ENCODE measurements at places on chromosomes 6 and 20.

DNA sequence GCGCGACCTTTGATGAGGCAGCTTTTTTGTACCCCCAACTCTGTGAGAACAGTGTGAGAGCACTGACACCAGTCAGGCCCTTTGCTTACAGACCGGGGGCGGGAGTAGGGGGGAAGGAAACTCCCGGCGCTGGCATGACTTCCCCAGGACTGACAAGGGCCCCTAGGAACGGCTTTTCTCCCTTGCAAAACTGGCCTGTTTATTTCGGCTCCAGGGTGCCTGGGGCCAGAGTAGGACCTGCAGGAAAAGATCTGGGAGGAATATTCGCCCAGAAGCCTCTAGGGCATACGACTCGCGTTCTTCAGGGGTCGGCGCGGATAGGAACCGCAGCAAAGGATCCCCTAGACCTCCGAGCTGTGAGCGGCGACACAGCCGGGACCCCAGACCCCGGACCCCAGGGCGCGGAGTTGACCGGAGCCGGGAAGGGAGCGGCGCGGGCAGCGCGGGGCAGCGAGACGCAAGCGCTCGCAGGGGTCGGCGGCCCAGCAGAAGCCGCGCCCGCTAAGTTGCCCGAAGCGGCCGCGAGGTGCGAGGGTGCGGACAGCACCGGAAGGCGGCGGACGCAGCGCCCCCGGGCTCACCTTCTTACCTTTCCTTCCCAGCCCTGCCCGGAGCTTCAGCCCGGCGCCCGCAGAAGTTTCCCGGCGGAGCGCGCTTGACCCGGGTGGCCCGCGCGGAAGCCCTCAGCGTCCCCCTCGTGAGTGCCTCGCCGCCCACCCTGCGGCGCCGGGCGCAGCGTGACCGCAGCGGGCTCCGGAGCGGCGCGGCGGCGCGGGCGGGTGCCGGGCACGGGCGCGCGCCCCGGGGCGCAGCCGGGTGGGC, at the start of gene POPDC3:
TSS of gene POPDC3 (minus strand) at position 771 of the 822 bp plus-strand sequence. CDS start 18,105 bp downstream, outside the sequence.
- no peak for DNase-seq

DNA sequence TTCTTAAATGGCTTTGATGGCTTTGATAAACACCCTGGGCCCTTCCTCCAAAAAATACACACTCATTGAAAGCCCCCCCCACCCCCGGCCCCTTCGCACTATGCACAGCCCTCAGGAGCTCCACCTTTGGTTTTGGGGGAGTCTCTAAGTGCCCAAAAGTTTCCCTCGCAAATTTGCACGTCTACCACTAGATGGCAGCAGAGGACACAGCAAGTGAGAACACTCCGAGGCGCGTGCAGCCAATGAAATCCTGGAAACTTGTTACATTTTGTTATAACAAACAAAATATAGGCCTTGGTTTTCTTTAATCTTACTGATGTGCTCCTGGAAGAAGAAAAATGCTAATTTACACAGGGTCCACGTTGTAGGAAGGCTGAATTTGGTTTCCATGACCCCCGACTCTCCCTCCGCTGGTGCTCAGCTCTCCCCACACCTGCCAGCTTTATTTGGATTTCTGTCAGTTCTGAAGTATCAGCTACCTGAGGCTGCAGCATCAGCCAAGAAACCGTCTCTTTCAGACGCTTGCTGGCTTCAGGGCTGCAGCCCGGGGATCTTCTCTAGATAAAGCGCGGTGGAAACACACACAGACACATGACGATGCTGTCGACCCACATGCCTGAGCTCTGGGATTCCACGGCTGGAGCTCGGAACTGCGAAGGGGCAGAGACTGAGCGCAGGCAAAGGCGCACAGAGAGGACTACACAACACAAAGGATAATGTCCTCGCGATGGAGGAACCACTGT, 148.3 kb upstream of the RPS6KA2 start:
- peak; percentile 76 for DNase-seq

- DNase-seq: no peak
Measured at GRCh38 chr6:142381845-142382378, 80.1 kb downstream of the ADGRG6 start.

DNA sequence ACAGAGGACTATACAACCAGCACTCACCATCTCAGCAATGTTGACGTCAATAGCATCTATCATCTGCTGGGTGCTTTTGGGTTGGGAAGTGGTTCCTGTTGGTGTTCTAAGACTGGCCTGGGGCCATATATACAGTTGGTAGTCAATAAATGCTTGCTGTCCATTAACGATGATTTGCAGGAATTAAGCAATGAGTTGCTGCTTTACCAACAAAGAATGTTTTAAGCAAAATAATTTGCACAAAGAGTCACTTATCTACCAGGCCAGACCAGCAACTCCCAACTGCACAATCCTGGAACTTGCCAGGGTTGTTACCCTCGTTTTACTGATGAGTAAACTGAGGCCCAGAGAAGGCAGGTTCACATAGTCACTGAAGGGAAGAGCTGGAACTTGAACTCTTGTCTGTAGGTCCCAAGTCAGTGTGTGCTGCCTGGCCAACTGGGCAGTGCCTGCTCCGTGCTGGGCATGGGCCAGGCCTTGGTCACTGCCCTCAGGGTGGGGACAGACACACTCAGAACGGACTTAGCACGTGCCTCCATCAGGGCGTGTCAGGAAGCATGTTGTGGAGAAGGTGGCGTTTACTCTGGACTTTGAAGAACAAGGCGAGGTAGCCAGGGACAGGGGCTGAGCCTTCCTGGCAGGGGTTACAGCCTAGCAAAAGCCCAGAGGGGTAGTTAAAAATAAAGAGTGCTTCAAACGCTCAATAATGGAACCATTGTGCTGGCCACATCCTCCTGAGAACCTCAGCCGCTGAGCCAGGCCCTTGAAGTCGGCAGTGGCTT, 2.5 kb upstream of the SRC start:
- DNase-seq: no peak

DNA sequence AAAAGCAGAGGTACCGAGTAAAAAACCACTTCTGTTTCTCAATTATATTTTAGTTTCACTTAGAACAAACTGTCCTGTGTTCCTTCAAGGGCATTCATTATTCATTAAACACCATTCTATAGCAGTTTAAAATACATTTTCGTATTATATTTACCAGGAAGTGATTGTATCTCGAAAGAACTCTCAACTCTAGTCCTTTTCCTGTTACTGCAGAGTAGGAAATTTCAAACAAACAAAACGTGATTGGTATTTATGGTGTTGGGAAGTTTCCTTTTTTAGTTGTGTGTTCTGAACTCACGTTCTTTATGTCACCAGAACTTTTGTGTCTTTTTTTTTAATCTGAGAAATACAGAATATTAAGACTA, 139.5 kb upstream of the BTBD3 start:
- DNase-seq: no peak

DNA sequence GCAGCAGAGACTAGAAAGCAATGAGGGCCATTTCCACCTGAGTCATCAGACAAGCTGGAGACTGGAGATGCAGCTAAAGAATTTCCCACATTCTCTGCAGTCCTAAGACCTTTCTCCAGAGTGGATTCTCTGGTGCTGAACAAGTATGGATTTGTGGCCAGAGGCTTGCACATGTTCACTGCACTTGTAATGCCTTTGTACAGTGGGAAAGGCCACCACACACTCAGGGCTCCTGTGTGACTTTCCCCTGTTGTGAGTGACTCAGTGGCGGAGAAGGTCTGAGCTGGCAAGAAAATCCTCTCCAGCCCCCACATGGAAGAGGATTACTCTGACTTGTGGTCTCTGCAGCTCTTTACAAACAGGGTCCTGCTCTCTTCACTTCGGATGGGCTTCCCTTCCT, 192.3 kb downstream of the C6orf118 start:
- DNase-seq: no peak

GRCh38 chr6:89008001-89008814, 44.8 kb upstream of the RNGTT start:
- DNase-seq: no peak

DNA sequence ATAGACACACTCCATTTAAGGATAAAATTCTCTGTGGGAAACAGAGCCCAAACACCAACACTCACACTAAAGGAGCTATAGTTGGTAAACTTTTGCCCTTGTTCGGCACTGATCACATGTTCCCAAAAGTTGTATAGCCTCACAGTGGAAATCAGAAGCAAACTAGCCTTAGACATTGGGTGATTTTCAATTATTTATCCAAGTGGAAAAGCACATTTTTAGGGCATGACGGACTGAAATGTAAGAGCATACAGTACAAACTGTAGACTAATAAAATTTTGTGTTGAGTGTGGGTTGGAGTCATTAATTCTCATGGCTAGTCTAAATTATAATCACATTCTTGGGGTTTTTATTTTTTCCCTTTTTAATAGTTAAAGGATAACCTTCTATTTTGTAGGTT, 202.4 kb downstream of the MOXD1 start:
- no peak for DNase-seq

GRCh38 chr20:13231031-13231752, 10.1 kb downstream of the ISM1 start:
- DNase-seq: peak; percentile 46

GRCh38 chr20:63295846-63296245, 2.9 kb downstream of the COL20A1 start:
- DNase-seq: no peak

DNA sequence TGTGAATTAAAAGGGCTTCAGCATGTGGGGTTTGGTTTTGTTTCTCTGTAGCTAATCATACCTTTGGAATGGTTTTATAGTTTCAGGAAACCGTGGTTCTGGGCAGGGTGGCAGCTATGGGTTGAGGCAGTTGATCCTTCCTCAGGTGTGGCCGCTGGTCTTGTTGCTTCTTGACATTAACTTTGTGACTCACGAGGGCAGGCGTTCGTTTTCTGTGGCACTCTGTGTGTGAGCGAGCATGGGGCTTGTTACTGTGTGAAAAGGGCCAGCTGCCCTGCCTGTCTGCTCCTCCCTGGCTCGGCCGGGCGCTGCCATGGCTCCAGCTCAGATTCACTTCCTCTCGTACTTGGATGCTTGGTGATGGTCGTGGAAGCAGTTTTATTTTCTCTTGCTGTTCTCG, 16.2 kb downstream of the DNAJC5 start:
- DNase-seq: no peak

GRCh38 chr20:8155812-8156211, 23.7 kb downstream of the PLCB1 start:
- DNase-seq: no peak

DNA sequence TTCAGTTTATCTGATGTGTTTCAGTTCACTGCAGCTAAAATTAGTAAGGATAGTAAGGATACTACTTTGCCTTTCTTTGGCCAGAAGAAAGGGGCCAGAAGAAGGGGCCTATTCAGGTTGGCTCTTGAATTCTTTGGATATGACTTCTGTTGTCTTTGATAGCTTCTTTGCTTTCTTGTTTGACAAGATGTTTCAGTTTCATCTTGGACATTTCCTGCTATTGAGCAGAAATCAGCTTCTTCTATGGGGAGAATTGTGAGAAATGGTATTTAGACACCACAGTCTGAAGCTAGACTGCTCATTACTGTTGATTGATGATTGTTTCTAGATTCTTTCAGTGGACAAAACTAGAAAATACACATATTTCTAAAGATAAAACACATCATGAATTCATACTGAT, 23.2 kb downstream of the L3MBTL3 start:
- no peak for DNase-seq

DNA sequence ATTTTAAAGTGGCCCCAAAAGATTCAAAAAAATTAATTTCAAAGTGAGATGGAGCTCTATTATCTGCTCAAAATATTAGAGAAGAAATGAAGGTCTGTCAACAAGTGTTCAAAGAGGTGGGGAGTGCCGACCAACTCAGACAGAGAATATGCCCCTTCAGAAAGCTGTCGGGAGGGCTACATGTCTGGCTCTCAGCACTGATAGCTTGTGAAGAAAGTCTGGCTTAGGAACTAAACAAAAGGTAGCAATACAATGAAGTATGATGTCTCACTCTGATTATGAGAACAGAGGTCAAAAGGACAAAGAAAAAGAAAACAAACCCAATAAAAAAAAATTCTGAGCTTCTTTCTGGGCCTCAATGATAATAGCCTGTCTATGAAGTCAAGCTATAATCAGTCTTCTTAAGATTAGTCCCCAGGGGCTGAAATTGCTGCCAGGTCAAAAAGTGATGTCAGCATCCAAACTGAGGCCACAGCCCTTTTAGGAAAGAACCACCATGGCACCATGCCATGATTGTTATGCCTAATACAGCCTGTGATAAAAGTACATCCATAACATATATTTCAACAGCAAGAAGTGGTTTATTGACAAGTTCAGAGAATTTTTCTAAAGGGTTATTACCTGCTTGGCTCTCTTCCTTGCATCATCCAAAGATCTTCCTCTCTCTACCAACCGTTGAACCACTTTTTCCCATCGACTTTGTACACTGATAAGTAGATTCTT, 150.9 kb downstream of the DST start:
- DNase-seq: no peak

- DNase-seq: no peak
Measured at GRCh38 chr6:118536478-118536877, 11.6 kb upstream of the PLN start.

- DNase-seq: no peak
Measured at GRCh38 chr20:16158976-16159286, 414.3 kb downstream of the KIF16B start.

GRCh38 chr6:33993091-33993490, 152.8 kb downstream of the GRM4 start:
- DNase-seq: no peak

GRCh38 chr20:58973866-58974265, 7.2 kb upstream of the NELFCD start:
- DNase-seq: no peak

- DNase-seq: no peak
Measured at GRCh38 chr6:77740380-77740779, 87.5 kb downstream of the MEI4 start.

- DNase-seq: no peak
Measured at GRCh38 chr6:119602215-119603178, 252.9 kb upstream of the MAN1A1 start.

- no peak for DNase-seq
Measured at GRCh38 chr6:16157909-16158308, 29.0 kb downstream of the MYLIP start.

DNA sequence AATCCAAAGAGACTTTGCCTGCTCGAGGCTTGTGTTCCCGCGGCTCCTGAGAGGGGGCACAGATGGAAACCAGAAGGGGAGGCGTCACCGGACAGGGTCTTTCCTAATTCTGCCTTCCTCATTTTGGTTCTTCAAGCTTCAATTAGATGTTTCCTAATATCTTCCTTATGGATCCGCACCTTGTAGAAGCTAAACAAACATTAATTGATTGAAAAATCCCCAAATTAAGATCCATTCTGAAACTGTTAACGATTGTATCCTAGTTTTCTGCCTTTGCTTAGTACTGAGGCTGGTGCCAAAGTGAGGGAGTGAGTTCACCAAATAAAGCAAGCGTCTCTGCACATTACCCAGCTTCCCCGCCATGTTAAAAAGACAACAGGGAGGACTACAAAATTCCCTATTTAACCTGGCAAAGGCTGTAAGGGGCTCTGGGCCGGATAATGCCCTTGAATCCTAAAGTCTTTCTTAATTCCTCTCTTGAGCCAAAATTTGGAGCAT, 123.2 kb downstream of the GPX5 start:
- no peak for DNase-seq

Measured in CD4-positive, alpha-beta T cell (primary cell).